ENCODE measurements at places on chromosomes 4 and X.
A peak's percentile ranks its signal among the peaks of the same experiment; 100 is the strongest.

DNA sequence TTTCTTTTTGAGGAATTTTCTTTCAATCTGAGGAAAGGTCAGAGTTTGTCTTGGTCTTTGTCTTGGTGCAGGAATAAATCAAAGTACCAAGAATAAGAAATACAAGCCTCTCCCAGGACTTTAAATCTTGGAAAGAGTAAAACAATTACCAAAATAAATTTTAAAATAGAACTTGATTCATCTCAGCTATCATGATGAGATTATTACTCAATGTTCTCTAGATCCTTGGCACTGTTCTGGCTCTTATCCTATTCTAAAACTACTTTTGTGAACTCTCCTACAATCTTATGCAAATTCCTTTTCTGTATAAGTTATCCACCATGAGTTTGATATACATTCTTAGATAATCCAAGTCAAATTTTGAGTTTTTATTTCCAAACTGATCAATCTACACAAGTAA, 464.3 kb downstream of the PPARGC1A start:
- no peak for DNase-seq

- peak; percentile 59 for DNase-seq
Measured at GRCh38 chrX:46376246-46376885, 168.9 kb downstream of the ZNF674 start.

- no peak for DNase-seq
Measured at GRCh38 chrX:17685026-17685425, 52.3 kb upstream of the SCML1 start.

GRCh38 chrX:52280812-52281211, 88.0 kb upstream of the XAGE2 start:
- peak; percentile 34 for DNase-seq

GRCh38 chrX:499870-500364, 113.2 kb upstream of the PPP2R3B start:
- DNase-seq, result no peak

All from Kasumi-1 (cell line).